Endothelial cell (in vitro differentiated cells): ENCODE measurements at places on chromosomes 2 and 18.

- no peak for DNase-seq
These were observed 1.0 kb upstream of the ORC2 start for GRCh38 chr2:200964498-200964897.

DNA sequence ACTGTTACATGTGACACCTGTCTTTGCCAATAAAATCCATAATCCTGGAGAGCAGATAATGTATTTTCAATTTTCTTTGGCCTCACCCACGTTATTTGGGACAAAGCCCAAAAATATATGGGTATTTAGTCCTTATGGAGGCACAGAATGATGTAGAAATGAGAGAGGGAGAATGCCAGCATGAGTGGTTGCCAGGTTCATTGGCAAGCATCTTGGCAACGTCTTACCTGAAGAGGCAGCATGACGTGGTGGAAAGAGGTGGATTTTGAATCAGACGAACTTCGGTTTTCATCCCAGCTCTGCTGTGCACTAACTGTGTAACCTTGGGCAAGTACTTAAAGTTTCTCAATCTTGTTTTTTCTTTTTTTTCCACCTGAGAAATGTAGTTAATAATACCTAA lies 969.6 kb upstream of the PIK3C3 start:
- DNase-seq = no peak

GRCh38 chr2:232871418-232871834 lies 1.4 kb downstream of the SNORC start:
- no peak for DNase-seq

- DNase-seq = peak; percentile 30
These were observed 33.3 kb downstream of the DOCK10 start for GRCh38 chr2:225008935-225009334.

GRCh38 chr2:794554-795241 lies 117.5 kb upstream of the TMEM18 start:
- no peak for DNase-seq

DNA sequence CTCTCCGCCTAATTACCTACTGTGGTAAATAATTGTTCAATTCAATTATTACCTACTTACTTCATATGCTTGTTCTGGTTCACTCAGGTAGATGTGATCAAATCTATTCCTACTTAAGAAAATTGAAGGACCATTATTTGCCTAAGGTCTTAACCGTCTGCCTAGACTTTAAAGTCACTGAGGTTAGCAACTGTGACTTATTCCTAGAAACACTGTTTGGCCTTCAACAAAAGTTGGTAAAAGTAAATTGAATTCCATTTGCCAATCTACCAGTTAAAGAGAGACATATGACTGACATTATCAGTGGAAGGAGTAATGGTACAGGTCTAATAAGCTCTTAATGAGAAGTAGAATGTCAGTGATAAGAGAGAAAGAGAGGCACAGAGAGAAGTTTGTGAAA lies 491.5 kb downstream of the NYAP2 start:
- DNase-seq = no peak

- no peak for DNase-seq
These were observed 56.5 kb upstream of the ACVR1 start for GRCh38 chr2:157932480-157933159.
